Lower leg skin (tissue), 4 donors: ENCODE measurements at places on chromosomes 5 and 9.

GRCh38 chr5:67021031-67021430 is 175.6 kb downstream of the CD180 start:
- DNase-seq, result peak; percentile 64

DNA sequence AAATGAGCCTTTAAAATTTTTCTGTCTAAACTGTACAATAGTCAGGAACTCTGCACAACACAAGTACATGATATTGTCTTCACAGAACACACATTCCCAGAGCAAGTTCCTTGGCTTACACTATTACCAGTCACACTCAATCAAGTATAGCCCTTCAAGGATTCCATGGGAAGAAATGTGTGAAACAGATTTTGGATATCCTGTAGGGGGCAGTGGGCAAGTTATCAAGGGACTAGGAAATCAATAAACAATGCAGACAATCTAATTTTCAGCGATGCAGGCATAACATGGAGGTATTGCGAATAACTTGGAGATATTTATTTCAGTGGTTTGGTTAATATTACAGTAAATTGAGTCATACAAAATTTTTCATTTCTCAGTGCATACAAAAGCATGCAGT is 1171.5 kb upstream of the NUDT12 start:
- no peak for DNase-seq

- no peak for DNase-seq
These were observed 562 bp downstream of the GSN start for GRCh38 chr9:121268598-121268850.

- DNase-seq, result no peak
These were observed 102.3 kb upstream of the CPEB4 start for GRCh38 chr5:173785866-173786265.

DNA sequence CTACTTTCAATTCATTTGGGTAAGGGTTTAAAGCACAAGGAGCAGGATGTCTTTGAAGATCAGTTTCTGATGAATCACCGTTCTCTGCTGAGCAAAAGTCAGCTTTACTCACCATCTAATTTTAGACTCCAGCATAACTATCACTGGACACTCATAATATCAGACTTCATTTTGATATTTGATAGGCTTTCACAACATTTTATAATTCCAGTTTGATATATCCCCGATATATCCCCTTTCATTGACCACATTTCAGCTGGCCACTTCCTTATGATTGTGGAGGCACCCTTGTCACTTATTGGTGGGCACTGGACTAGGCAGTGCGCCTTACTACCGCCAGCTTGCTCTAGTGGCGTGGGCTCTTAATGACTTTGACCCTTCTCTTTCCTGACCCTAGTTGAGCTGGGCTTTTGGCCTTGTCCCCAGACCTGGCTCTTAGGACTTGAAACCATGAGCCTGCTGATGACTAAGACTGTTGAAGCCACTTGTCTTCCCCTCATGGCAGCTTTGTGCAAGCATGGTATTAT is 46.8 kb downstream of the CYSTM1 start:
- DNase-seq, result no peak

- DNase-seq, result no peak
These were observed 69.6 kb downstream of the CHSY3 start for GRCh38 chr5:129973716-129974426.

GRCh38 chr9:133489253-133490190 is 10.6 kb upstream of the SLC2A6 start:
- no peak for DNase-seq

DNA sequence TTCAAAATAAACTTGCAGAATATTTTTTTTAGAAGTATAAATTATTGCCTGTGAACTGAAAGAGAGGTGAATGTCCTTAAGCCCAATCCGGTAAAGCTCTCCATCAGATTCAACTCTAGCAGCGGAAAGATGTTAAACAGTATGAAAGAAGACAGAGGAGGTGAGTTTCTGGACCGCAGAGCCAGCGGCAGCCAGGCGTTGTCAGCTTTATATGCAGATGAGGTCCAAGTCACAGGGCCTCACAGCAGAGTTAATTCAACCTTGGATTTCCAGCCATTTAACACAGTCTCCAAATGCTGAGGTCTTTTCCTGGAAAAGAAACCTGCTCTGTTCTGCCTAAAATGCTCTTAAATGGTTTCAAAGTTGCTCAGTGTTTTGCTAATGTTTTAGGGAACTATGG is 75.5 kb downstream of the OTULIN start:
- DNase-seq, result no peak

DNA sequence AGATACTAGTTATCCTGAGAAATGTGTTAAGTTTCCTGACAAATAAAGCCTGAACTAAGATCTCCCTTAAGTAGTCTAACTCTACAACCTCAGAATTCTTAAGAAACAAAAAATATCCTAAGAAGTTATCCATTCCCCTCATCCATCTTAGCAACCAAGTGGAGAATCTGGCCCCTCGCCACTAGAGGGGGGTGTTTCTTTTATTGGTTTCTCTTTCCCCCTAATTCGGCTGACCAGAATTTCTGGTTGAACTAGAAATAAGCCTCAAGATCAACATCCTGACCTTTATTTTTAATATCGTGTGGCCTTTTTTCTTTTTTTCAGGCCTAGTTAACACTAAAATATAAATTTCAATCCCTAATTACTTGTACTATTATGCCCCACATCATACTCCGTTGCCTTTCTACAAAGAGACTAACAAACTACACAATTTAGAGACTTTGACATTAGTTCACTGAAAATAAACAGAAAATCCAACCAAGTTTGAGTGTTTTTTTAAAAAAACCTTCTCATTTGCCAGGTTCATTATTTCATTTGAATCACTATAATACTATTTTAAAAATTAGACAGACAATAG is 14.3 kb upstream of the NR4A3 start:
- peak; percentile 68 for DNase-seq

- peak; percentile 66 for DNase-seq
These were observed 34.5 kb upstream of the COL5A1 start for GRCh38 chr9:134606951-134607731.
